ENCODE measurements at places on chromosomes 6 and 20. TPM values are rescaled to one million over a fixed set of nuclear protein-coding genes. Genes with fewer than 3 reads are reported as not detected.

DNA sequence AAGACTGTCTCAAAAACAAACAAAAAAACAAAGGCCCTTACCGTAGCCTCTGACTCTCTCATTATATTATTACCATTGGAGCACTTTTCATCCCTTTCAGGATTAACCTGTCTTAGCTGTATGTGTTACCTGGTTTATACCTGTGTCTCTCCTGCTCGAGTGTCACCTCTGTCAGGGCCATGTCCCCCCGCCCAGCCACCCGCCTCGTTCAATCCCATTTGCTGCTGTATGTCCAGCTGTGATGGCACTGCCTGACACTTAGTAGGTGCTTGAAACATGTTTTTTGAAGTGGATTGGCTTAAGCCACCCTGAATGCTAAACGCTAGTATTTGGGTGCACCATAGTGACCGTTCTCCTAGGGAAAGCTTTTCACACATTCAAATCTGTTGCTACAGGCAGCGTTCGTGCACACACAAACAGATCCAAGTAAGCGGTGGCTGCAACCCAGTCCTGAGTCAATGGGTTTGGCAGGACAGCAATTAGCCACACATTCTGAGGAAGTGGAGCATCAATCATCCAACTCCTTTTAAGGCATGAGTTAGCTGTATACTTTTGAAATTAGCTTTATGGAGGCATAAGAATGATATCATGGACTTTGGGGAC lies 98.9 kb upstream of the ZNF217 start:
- DNase-seq, result no peak

GRCh38 chr6:159416891-159417560 lies 247.8 kb downstream of the FNDC1 start:
- no peak for DNase-seq

DNA sequence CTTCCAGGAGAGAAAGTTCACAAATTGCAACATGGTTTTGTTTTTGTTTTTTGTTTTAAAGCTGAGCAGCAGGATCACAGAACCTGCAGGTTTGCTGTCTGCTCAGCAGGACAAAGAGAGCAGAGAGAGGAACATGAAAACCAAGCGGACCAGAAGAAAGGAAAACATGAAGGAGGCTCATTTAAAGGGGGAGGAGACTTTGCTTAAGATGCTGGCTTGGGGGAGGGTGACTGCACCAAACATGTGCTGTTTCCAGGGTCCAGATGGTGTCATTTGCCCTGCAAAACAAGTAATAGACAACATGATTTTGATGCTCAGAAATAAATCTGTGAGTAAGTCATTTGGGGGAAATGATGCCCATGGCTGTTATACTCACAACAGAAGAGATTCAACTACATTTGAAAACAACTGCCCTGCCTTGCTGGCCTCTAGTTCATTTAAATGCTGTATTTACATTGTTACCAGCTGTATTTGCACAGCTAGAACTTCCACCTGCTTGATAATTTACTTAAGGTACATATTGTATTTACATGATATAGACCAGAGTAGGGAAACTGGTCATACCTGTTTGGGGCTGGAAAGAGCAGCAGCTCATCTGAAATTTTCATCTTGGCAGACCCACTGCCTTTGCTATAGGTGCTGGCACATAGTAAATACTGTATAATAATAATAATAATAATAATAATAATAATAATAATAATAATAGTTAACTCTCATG lies 32.2 kb upstream of the CHD6 start:
- peak; percentile 65 for DNase-seq

DNA sequence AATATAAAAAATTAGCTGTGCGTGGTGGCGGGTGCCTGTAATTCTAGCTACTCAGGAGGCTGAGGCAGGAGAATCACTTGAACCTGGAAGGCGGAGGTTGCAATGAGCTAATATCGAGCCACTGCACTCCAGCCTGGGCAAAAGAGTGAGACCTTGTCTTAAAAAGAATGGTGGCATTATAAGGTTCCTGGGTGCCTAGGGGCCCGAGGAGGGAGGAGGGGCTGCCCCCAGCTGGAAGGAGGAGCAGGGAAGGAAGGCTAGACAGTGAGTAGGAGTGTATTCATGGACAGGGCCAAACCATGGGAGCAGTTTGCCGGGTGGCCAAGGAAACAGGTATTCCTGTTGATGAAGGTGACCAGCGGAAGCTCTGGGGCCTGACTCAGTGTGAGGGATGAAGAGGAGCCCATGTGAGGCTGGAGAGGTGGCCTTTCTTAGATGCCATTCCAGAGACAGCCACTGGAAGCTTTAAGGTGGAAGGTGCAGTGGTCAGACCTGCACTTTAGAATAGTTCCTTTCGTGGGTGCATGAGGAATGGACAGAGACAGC lies 24.2 kb downstream of the MANBAL start:
- no peak for DNase-seq

GRCh38 chr6:35140639-35141006 lies 516 bp downstream of the TCP11 start:
- no peak for DNase-seq

DNA sequence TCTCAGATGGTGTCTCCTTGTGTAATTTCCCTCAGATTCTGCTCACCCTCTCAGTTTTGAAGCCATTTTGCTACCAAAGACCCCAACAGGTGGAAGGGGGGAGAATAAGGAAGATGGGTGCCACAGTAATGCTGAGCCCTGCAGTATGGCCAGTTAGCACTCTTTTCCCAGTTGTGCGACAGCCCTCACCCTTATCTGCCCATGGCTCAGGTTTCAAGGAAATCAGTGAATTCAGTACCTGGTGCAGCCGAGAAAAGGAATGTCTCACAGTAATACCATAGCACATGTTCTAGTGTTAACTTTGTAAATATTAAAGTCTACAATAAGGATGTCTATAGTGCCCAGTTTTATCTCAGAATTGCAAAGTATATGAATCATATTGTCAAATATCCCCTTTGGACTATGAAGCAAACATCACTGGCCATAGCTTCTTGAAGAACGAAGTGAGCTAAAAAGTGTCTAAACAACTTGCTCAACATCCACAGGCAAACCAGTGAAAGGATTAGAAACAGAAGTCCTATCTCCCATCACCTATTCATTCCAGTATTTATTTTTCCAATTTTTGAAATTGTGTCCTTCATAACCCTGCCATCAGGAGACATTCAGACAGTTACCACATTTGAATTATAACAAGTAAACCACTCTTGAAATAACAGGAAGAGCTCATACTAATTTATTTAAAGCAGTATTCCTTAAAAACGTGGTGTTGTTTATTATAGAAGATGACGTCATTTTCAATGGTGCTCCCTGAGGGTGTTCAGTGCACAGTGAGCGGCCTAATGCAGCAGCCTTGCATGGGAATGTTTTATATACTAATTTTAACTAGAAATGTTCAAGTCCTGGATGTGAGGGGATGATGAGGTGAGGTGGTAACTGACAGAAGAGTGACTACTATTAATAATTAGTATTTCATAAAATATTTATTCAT lies 366.2 kb downstream of the TFAP2A start:
- no peak for DNase-seq

- DNase-seq, result peak; percentile 81
Observed at GRCh38 chr20:16761305-16761829, 13.2 kb downstream of the OTOR start.

GRCh38 chr6:32327103-32327502 lies 44.6 kb downstream of the TSBP1 start:
- no peak for DNase-seq

GRCh38 chr20:49286689-49287551 lies 9.1 kb upstream of the ZNFX1 start:
- DNase-seq, result no peak

DNA sequence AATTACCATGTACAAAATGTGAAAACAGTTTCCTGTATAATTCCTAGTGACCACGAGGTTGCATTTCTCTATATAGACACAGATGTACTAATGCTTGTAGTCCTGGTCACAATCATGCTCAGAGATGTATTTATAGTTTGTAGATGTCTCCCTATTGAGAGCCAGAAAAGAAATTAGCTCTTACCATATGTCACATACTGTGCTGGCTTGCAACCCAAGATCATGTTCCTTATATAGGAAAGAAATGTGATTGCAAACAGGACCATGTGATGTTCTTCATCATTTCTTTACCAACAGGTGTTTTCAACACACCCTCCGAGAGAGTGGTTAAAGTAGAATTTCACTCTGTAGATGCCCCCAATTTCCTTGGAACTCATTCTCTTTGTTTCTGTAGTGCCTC lies 369.4 kb downstream of the CBLN4 start:
- no peak for DNase-seq

GRCh38 chr6:15106958-15107643 lies 138.8 kb upstream of the JARID2 start:
- DNase-seq, result no peak

- DNase-seq, result no peak
Observed at GRCh38 chr6:82584194-82584695, 220.6 kb downstream of the TPBG start.

The NEURL2 gene
- 7.0 TPM for total RNA-seq

The SLC17A1 gene
- not detected for total RNA-seq

The CAGE1 gene
- total RNA-seq, result not detected

The TGM3 gene
- total RNA-seq, result not detected

The PPP1R14C gene
- not detected for total RNA-seq

The GDAP1L1 gene
- not detected for total RNA-seq

The BMP6 gene
- 13.4 TPM for total RNA-seq

The OR2H2 gene
- not detected for total RNA-seq

The SNPH gene
- 2.4 TPM for total RNA-seq

The SLC16A10 gene
- 3.7 TPM for total RNA-seq

The MCCD1 gene
- total RNA-seq, result not detected

The ZSCAN23 gene
- 0.81 TPM for total RNA-seq

The TRIM40 gene
- not detected for total RNA-seq

Measured in G401 (cell line).